H1 (cell line): ENCODE measurements at places on chromosomes 1 and 21. TPM values are rescaled to one million over a fixed set of nuclear protein-coding genes. Genes with fewer than 3 reads are reported as not detected.

- no peak for DNase-seq
Measured at GRCh38 chr1:245181158-245181517, 26.4 kb downstream of the KIF26B start.

GRCh38 chr1:225908773-225909172 is 15.3 kb downstream of the PYCR2 start:
- no peak for DNase-seq

GRCh38 chr1:116826818-116827606 is 72.8 kb downstream of the CD2 start:
- DNase-seq = no peak

DNA sequence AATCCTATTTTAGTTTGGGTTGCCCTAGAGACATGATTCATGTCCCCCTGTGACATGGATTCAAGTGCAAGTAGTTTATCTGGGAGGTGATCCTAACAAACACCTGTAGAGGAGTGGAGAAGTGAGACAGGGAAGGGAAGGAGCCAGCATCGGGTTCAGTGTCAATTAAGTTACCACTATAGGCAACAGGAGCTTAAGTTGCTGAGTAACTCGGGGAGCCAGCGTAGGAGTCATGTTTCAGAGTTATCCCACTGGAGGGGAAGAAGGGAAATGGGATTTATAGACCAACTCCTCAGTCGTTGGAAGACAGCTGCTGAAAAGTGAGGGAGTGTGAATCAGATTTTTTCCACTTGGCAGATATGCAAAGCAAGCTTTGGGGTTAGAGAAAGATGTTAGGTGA is 54.9 kb downstream of the SLC30A7 start:
- DNase-seq = no peak

- DNase-seq = no peak
Measured at GRCh38 chr1:168271636-168272035, 9.0 kb upstream of the TBX19 start.

DNA sequence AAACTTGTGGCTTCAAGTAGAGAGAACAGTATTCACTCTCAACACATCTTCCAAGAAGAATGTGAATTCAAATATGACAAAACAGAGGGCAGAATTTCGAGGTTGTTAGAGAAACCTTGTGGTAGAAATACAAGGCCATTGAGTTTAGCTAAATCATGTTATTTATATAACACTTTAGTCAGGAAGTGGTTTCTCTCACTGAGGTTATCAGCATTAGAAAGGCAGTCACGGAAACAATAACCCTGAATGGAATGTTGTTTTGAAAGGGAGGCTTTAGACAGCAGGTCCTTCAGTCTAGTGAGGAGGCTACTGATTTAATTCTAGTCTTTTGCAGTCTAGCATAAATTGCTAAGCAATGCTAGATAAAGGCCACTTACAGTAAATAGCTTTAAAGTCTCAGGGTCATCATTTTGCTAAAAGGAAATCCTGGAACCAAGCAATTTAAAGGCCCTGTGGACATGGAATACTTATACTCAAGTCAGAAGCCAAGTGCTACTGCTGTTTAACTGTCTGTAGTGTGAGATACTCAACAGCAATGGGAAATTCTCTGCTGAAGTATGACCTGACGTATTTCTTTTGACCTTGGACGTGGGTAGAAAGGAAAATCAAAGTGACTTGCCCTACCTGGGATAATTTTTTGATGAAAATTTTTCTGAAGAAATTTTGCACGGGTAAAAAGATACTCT is 89.0 kb upstream of the CHODL start:
- no peak for DNase-seq

- DNase-seq = no peak
Measured at GRCh38 chr1:55585402-55585792, 370.2 kb upstream of the USP24 start.

DNA sequence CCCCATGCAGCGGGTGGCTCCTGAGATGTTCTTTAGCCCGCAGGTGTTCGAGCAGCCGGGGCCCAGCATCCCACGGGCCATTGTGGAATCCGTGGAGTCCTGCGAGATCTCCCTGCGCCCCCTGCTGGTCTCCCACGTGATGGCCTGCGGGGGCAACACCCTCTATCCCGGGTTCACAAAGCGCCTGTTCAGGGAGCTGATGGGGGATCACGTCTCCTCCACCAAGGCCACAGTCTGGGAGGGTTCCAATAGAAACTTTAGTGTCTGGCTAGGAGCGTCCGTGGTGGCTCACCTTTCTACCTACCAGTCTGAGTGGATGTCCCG is 71.0 kb downstream of the ACTL8 start:
- peak; percentile 90 for DNase-seq

- no peak for DNase-seq
Measured at GRCh38 chr1:225362805-225363204, 65.0 kb downstream of the LBR start.

DNA sequence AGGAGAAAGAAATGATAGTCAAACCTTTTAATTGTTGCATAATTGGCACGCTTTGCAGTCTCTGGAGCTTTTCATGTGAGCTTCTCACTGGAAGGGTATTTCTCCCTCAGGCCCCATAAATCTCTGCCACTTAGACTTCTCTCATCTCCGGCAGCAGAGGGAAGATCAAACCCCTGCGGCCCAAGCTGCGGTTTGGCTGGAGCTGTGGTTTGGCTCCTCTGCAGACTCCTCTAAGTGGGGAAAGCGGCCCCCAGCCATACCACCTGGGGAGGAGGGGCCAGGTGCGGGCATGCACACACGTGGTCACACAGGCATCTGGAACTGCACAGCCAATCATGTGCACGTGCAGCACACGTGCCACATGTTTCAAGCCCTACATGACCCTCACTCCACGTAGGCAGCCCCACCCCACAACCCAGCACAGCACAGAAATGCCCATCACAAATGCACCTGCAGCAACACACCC is 58.3 kb downstream of the UBE2T start:
- no peak for DNase-seq

GRCh38 chr21:31964692-31965091 is 91.9 kb downstream of the HUNK start:
- no peak for DNase-seq

DNA sequence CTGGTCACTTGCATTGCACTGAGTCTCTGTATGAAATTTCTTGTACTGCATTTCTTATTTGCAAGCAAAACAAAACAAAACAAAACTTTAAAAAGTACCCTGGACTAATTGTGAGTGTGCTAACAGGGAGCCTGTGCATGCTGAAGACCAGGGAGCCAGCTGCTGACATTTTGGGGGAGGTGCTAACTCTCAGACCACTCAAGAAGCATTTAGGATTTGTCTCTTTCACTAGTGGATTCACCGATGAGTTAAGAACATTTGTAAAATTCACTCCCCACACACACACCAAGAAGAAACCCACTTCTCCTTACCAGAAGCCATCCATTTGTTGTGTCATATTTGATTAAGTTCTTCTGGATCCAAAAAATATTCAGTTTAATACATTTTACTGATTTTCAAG is 95.7 kb upstream of the C1orf105 start:
- DNase-seq = no peak

GRCh38 chr1:95506736-95507414 is 272.9 kb downstream of the RWDD3 start:
- DNase-seq = no peak

DNA sequence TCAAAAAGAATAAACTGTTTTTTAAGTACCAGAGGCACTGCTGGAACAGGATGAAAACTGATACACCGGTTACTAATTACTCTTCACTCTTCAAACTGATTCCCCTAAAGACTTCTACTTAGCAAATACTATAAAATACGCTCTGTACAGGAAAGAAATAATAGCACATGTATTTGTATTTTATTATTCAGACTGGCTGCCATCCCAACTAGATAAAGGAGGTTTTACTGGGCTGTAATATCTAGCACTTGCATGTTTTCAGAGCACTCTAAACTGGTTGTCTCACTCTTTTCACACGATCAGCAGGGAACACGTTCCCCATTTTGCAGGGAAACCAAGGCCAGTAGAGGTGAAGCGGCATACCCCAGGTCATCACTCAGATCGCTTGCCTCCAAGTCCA is 9.2 kb downstream of the SMIM12 start:
- DNase-seq = no peak

DNA sequence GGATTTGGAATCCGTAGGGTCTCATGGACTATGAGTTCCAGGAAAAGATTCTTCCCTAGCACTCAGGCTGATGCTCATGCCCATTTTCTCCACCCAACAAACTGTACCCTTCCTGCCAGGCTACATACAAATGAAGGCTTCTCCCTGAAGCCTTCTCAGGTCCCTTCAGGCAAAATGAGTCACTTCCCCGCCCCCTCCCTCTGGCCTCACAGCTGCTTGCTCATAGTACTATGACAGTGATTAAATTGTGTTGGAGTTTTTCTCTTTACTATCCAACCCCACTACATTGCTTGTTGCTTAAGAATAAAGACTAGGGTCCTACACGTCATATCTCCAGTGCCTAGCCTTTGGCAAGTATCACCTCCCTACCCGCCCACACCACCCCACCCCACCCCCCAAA is 207.6 kb upstream of the NFIA start:
- DNase-seq = no peak

DNA sequence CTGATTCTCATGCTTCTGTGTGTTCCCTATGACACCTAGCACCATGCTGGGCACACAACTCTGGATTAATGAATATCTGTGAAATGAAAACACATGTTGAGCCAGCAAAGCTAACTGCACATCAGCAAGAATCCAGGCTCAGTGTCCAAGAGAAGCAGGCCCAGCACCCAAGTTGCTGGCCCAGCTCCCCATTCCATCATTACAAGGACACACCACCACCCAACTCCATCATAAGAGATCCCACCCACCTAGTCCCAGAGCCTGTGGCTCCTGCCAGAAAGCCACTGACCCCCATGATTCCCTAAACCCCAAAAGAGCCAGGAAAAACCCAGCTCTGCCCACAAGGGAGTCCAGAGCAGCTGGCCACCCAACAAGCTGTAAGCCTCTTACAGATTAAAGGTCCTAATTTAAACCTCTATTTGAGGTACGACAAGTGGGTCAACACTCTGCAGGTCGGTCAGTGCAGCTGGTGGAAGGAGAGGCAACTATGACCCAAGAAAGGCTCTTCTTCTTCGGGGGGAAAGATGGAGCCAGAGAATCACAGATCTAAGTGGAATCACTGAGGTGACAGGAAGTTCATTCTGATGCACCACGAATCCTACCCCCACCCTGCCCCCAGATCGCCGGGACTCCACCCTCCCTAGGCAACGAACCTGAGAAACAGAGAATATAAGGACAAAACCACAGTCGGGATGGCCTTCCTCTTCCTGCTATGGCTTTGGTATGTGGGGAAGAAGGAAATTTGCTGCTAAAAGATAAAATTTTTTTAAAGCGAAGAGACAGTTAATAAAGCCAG is 58.2 kb downstream of the CD34 start:
- no peak for DNase-seq

- DNase-seq = no peak
Measured at GRCh38 chr1:206953126-206953525, 6.9 kb upstream of the PIGR start.

- no peak for DNase-seq
Measured at GRCh38 chr1:39214714-39214997, 10.2 kb downstream of the MACF1 start.

DNA sequence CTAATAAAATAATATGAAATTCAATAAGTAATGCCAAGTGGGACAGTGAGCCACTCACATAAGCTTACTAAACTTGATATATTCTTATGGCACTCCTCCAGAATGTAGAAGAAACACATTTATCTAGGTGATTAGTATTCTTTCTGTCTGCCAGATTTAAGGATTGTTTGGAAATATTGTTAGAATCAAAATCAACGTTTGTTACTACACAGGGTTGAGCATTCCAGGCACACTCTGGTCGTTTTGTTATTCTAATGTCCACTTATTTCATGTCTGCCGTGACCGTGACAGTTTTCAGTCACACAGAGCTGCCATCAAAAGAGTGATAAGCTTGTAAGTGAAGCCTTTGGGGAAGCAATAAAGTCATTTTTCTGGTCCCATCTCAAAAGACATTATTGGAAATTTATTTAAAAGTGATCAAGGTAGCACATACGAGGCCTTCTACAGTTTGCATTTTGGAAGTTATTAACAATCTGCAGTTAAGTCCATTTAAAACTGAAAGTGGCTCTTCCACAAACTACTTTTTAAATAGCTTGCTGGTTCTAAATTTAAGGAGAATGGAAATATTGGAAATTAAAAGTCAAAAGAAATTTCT is 38.0 kb downstream of the NFIA start:
- no peak for DNase-seq

DNA sequence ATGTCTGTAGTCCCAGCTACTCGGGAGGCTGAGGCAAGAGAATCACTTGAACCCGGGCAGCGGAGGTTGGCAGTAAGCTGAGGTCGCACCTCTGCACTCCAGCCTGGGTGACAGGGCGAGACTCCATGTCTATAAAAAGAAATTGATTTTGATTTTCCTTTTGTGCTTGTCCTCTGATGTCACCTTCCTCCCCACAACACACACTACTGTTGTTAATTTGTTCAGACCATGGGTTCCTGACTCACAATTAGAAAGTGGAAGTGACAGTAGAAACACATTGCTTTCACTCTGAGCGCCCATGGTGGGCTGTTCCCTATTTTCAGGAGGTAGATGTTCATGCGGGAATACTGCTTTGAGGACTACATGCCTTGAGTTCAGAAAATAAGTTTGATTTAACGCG is 165.5 kb upstream of the KCNJ6 start:
- no peak for DNase-seq

DNA sequence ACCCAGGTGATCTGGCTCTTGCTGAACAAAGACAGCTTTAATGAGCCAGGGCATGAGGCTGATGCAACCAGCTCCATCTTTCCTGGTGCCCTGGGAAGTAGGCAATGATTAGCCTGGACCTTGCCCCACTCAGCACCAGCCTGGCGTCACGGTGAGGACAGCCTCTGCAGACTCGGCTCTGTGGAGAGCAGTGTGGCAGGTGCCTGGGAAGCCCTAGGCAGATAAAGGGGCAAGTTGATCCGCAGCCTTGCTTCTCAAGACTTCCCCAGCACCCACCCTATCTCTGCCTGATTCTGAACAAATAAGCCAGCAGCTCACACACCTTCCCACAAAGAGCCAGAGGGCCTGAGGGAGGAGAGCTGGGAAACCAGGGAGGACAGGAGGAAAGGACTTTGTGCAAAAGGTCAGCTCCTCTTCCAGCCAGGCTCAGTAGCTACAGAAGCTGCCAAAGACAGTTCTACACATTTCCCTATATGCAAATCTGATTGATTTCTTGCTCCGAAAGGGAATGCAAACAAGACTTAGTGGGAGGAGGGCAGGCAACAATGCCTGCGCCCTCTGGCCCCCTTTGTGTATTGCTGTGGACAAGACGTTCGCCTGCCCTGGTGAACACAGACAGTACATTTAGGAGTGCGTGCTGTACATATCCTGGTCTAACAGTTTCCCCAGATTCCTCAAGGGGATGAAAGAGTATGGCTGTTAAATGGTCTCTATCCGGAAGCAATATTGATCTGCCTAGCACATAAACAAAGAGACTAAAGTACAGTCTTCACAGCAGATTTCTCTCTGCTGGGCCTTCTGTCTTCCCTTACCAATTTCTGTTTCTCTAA is 63.8 kb downstream of the BCAR3 start:
- DNase-seq = no peak

- no peak for DNase-seq
Measured at GRCh38 chr1:41155105-41155504, 87.0 kb downstream of the SCMH1 start.

- DNase-seq = no peak
Measured at GRCh38 chr1:103109311-103109920, 1.1 kb upstream of the COL11A1 start.

The GPR25 gene
- total RNA-seq = not detected in 2 replicates

The RAB42 gene
- total RNA-seq = 12.5 and 13.6 TPM in 2 replicates

The FCGR1A gene
- not detected in 2 replicates for total RNA-seq

The KCNJ9 gene
- total RNA-seq = 0.08 and 0.13 TPM in 2 replicates

The FBXO2 gene
- 51.3 and 55.5 TPM in 2 replicates for total RNA-seq

The FAM72D gene
- total RNA-seq = 9.1 and 12.7 TPM in 2 replicates

The AVPR1B gene
- 0.42 and 0.50 TPM in 2 replicates for total RNA-seq

The CACNA1S gene
- not detected in 2 replicates for total RNA-seq

The REN gene
- not detected in 2 replicates for total RNA-seq

The LAPTM5 gene
- 0.37 and 0.52 TPM in 2 replicates for total RNA-seq

The NDUFS2 gene
- 88.7 and 95.1 TPM in 2 replicates for total RNA-seq

The AMY1A gene
- not detected in 2 replicates for total RNA-seq
